ENCODE measurements at places on chromosomes 2 and 18.

DNA sequence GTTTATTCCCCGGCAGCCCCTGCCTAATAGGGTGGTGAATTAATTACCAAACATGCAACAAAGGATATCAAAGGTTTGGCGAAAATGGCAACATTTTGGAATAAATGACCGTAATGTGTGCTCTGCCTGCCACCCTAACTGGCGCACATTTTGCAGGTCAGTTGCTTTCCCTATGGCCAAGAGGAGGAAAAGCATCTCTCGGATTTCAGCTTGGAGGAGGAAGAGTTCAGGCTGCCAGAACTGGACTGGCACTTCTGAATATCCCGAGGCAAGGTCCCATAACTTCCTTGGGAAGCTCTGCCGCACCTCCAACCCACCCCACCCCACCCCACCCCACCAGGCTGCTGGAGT is 37.1 kb downstream of the SLC25A52 start:
- no peak for DNase-seq

DNA sequence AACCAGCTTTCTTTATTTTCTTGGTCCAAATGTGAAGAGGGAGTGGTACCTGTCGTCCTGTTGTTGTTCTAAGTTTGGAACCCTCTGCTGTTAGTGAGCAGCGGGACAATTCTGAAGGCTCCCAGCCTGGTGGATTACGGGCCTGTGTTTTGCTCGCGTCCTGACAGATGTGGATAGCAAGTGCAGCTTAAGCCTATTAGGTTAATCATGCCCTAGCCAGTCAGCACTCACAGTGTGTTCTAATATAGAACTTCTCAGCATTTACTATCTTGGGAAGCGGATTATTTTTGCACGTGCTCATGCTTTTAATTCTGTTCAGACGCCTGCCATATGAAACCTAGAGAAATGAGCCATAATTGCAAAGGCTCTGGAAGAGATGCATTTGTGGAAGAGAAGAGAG is at the start of gene PCARE:
Gene PCARE (minus strand): TSS at position 113 of the 400 bp plus-strand sequence. CDS start 262 bp downstream, outside the sequence.
- DNase-seq, result peak; percentile 42

DNA sequence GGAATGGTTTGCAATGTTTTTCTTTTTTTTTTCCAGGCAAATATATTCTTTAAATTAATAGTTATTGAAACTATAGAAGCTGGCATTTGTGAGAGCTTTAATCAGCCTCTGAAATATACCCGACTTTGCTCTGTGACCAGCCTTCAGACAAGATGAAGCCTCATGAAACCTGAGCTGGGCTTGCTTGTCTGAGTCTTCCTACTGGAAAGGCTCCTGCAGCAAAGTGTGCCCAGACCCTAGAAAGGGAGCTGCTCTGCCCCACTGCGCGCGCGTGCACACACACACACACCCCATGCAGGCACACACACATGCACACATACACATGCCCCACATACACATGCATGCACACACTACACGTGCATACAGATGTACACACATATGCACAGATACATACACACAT is 203.3 kb upstream of the NT5C1B start:
- no peak for DNase-seq

GRCh38 chr2:128577141-128577930 is 258.7 kb upstream of the HS6ST1 start:
- no peak for DNase-seq

GRCh38 chr2:158928965-158929364 is 39.5 kb upstream of the TANC1 start:
- no peak for DNase-seq

DNA sequence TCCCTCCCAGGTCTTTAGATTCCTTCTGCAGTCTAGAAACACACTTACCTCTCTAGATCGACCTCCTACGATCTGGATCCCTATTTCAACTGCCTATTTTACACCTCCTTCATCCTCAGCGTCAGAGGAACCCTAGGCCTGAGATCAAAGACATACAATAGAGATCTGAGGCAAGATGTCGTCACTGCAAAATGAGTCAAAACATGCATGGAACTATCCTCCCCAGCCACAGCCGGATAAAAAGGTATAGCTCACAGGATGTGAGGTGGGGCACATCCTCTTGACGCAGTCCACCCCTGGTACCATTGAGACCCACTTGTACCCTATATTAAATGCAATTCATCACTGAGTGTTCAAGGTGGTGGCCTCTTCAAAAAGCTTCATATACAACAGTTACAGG is 63.7 kb upstream of the DNAJC10 start:
- DNase-seq, result no peak

DNA sequence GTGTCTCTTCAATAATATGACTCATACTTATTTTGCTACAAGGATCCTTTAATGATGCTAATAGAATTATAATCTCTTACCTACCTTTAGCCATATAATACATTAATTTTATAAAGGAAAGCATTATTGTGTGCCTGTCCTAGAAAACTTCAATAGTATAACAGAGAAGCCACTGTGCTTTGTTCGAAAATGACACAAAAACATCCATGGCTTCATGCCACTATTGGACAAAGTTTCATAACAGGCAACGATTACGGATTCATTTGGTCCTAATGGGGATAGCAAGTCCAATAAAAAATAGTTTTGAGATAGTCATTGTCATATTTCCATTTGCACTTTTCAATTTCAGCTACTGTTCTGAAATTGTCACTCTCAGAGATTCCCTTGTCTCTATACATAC is 52.5 kb upstream of the CCDC150 start:
- DNase-seq, result no peak

GRCh38 chr2:121258051-121258450 is 27.0 kb downstream of the TFCP2L1 start:
- no peak for DNase-seq

All from vagina (tissue), 2 donors.